Memory B cell (primary cell): ENCODE measurements at places on chromosomes 11 and 22.

DNA sequence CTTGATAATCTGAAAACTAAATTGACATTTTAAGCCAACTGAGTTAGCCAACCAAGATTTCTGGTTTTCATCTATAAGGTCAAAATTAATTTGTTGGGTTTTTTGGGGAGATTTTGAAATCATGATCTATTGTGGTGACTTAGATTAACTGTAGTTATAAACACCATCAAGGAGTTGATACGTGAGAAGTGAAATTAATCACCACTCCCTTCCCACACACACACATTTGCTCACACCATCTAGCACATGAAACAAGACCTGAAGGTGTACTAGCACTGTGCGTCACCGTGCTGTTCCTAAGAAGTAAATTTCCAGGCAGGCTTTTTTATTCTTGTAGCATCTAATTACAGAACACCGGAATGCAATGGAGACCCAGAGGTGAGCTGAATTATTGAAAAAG lies 2.1 kb downstream of the OR5B21 start:
- DNase-seq: no peak

DNA sequence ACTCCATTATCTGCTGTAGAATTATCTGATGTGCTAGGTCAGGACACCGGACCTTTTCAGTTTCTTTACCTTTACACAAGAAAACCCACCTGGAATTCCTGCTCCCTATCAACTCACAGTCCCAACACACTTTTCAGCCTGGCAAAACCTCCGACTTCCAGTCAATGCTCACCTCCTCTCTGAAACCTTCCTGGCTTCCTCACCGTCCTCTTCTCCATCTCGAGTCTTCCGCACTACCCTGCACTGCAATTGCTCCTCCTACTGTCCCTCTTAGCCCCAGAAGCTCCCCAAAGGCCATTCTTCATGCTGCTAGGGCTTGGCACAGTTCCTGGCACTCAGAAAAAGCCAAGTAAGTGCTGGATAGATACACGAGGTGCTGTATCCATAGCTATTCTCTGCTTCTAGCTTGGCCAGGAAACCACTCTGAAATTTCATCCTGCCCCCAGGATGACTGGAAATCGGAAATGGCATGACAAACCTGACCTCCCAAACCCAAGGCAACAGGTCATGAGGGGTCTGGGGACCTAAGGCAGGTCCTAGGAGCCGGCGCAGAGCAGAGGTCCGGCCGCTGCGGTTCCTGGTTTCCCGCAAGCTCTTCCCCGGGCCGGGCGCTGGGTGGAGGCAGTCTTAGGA lies 702 bp downstream of the SYN3 start:
- no peak for DNase-seq

DNA sequence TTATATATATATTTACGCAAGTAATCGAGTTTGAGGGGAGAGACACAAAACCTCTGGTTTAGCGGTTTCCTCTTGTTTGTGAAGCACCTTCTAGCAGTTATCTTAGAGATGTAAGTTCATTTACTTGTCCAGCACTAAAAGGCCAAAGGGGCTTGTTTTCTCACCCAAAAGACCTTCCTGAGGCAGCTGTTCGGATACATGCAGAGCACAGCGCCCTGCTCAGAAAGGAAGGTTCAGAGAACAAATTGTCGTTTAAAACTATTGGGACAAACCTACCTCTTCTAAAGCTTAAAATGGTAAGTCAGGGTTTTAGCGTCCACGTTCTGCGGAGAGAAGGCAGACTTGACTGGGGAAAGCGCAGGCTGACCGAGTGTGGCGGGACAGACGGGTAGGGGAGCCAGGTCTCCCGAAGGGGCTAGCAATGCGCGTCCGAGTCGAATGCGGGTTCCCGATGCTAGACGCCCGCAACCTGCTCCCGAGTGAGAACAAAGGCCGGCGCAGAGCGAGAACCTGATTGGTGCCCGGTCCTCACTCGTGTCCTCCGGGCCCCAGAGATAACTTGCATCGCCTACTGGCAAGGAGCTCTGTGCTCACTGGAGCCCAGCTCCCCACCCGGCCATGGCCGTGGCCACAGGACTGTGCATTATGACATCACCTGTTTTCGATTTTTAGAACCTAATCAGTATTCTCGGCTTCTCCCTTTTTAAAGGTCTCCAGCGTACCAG lies 1.0 kb upstream of the SESN3 start:
- DNase-seq: peak; percentile 64

GRCh38 chr11:111764621-111765020 lies 1.6 kb downstream of the PPP2R1B start:
- DNase-seq: no peak

GRCh38 chr22:45546333-45547015 lies 43.8 kb downstream of the FBLN1 start:
- DNase-seq: no peak

- DNase-seq: no peak
Measured at GRCh38 chr22:28435982-28436381, 243.7 kb downstream of the TTC28 start.

DNA sequence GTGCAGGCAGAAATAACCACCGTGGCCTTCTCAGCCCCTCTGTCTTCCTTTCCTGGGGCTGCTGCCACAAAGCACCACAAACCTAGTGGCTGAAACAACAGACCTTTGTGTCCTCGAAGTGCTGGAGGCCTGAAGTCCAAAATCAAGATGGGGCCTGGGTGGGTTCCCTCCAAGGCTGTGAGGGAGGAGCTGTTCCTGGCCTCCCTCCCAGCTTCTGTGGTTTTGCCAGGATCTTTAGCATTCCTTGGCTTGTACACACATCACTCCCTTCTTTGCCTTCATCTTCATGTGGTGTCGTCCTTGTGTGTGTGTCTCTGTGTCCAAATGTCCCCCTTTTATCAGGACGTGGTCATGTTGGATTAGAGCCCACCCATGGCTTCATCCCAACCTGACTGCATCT lies 29.0 kb upstream of the PARVG start:
- DNase-seq: no peak

DNA sequence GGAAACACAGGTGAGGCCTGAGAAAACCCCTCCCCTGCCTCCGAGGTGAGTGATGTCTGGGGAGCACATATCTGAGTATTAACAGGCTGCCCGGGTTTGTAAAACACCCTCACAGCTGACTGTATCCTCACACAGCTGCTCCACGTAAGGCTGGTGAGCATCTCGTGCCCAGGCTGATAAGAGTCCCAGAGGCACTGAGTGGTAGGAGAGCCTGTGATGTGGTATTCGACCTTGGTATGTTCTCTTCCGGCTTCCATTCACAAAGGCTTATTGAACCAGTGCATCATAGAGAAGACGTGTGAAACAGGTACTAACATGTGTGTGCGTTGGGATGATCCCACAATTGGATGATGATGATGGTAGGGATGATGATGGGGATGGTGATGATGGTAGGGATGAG lies 71.7 kb downstream of the RASSF10 start:
- no peak for DNase-seq

DNA sequence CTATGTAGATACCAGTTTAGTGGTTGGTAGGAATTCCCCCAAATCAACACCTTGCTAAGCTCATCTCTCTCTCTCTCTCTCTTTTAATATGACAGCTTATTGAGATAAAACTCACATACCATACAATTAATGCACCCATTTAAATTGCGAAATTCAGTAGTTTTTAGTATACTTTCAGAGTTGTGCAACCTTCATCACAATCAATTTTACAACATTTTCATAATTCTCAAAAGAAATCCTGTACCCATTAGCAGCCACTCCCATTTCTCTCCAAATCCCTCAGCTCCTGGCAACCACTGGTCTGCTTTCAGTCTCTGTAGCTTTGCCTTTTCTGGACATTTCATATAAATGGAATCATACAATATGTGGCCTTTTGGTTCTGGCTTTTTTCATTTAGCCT lies 13.3 kb downstream of the NNMT start:
- DNase-seq: no peak

GRCh38 chr11:87491381-87491780 lies 453.6 kb downstream of the TMEM135 start:
- no peak for DNase-seq

DNA sequence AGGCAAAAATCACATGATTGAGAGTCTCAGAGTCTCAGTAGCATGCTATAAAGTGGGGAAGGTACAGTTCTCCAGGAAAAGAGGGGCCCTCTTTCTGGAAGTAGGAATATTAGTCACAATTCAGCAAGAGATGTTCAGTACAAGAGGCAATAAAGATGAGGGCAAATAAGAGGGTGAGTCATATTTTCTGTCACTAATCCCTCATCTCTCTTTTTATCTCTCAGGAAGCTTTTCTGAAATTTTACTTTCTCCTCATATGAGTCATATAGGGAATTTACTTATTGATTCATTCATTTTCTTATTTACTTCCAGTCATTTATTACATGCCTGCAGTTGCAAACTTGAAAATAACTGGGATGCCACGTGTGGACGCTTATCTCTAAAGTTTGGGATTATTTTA lies 3.4 kb upstream of the NXPE1 start:
- DNase-seq: no peak

DNA sequence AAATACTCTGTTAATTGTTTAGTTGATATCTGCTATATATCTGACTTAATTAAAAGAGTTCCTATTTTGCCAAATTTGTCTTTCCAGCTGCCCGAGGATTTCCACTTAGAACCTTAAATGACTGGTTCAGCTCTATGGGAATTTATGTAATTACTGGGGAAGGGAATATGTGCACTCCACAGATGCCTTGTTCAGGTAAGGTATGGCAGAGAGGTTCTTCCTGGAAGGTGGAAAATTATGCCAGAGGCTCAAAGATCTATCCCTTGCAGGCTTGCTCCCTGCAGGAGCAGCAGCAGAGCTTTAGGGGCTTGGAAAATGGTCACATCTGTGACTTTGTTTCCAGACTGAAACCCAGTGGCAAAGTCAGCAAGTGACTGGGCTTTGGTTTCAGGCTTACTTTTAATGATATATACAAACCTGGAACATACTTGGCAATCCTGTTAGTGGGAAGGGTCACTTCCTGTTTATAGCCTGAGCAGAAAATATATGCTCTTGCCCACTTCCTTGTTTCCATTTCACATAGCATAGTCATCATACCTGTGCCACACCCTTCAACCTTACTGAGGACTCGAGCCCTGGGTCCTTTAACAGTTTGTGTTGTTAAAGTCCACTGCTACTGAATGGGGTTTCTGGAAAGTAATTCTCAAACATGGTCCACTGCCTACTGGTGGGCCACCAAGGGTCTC lies 23.7 kb downstream of the WBP2NL start:
- no peak for DNase-seq

DNA sequence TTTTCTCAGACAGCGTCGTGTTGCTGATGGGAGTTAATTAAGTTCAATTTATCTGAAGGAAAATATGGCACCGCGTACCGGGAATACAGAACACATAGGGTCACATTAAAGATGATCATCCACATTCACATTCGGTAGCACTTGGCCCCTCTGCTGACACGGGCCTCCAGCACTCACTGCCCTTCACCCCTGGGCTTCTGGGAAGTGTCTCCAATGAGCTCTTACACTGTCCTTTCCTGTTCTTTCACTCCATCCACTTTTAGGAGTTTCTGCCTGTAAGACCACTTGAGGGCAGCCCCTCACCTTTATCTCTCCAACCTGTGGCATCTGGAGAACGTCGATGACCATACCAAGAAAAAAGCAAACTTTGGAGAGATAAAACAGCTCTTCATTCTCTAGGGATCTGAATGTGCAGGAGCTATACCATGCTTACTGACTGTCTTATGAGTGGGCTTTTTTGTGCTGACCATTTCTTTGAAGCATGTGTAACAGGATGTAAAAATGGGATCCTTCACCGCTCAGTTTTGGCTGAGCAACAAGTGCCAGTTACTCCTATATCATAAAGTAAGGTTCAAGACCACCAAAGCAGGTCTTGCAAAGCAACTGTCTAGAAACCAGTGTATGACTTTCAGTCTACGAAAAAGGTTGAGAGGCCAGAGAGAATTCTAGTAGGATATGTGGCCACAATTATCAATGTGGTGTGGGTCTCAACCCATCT lies 1.1 kb upstream of the SERGEF start:
- no peak for DNase-seq

DNA sequence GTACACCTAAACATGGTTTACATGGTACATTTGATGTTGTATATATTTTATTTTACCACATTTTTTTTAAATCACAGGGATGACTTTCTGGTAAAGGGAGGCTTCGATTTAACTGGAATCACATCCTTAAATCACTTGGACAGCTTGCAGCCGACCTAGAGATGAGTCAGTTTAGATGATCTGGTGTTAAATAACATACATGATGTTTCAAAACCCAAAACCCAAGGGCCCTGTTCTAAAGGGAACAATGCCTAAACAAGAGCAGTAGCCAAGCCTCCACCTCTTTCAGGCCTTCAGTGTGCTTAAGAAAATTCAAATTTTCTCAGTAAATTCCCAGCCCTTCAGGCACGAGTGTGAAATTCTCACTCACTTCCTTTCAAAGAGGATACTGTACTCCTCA lies 108.8 kb downstream of the WT1 start:
- DNase-seq: no peak
